ENCODE measurements at places on chromosomes 11 and 22. TPM values are rescaled to one million over a fixed set of nuclear protein-coding genes. Genes with fewer than 3 reads are reported as not detected.

The TTLL12 gene
- total RNA-seq, result 105 TPM

The TBC1D10A gene
- total RNA-seq, result 48.4 TPM

The TENM4 gene
- 8.4 TPM for total RNA-seq

The SULT4A1 gene
- total RNA-seq, result 0.43 TPM

The KCNQ1 gene
- 96.4 TPM for total RNA-seq

GRCh38 chr11:47724041-47724729, 9.0 kb upstream of the AGBL2 start:
- DNase-seq, result no peak

DNA sequence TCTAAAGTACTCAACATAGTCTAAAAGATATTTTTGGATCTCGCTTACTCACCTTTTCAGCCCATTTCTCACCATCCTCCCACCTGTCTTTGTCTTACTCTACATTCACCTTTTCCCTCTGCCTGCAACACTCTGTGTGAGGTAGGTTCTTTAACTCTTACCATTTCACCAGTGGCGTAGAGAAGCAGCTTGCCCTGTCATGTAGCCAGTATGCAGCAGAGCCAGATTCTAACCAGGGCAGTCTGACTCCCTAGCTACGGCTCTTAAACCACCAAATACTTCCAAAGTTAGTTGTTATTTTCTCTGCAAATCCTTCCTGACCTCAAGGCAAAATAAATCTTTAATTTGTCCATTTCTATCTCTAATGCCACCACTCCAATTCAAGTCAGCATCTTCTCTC, 7.5 kb downstream of the ALG8 start:
- DNase-seq, result no peak

DNA sequence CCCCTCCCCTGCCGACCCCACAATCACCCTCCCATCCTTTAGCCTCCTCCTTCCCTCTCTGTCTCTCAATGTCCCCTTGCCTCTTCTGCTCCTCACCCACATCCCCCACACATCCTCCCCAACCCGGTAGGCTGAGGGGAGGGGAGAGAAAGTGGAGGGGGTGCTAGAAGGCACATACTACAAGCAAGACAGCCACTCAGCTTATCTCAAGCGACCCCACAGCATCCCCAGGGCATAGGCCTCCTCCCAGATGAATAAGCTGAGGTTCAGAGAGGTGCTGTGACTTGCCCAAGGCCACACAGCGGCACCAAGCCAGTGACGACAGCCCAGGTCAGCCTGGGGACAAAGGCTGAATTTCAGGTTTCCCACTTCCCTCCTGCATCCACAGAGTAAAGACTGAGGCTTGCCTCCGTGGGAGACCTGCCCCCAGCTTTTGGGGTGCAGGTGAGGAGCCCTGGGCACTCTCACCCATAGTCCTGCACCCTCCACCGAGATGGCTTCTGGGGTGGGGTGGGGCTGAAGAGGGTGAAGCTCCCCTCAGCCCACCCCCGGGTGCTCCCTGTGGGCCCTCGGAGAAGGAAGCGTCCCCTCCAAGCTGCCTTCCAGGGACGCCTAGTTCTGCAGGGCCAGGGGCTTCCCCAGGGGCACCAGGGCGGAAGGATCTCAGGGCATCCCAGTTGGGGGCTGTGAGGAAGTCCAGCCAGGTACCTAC, 511 bp downstream of the RAC2 start:
- no peak for DNase-seq

GRCh38 chr11:40186437-40187263, 1272.8 kb downstream of the LRRC4C start:
- DNase-seq, result no peak

DNA sequence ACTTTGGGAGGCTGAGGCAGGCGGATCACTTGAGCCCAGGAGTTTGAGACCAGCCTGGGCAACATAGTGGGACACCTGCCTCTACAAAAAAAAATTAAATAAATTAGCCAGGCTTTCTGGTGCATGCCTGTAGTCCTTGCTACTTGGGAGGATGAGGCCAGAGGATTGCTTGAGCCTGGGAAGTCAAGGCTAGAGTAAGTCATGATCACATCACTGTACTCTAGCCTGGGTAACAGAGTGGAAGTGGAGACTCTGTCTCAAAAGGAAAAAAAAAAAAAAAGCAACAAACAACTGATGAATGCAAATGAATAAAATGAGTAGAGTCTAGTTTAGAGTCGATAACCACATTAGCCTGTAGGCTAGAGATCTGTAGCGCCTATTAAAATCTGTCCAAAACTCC, 3.9 kb upstream of the BCL2L13 start:
- DNase-seq, result no peak

DNA sequence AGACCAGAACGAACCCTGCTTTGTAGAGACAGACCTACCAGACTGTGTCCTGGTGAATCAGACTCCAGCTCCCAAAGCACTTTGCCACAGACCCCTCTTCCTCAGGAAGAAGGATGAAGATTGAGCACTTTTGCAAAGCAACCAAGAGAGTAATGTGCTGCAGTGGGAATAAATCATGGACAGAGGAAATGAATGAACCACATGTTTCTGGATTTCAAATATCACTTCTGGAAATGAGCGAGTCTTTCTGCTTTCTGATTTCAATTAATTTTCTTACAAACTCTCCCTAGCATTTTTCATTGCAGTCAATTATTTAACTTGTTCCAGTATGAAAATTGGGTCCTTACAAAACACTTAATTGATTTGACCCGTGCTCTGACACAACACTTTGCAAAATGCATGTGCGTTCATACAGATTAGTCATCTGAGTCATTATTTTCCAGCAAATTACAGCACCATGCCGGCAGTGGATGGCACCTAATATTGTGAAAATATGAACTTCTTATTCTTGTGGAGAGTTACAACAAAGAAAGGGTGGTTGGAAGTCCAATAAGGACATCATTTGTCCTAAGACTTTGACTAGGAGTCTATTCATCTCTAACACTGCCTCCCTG, 315.9 kb upstream of the CCDC90B start:
- DNase-seq, result no peak

GRCh38 chr22:29146091-29146560, 59.6 kb upstream of the EMID1 start:
- no peak for DNase-seq

DNA sequence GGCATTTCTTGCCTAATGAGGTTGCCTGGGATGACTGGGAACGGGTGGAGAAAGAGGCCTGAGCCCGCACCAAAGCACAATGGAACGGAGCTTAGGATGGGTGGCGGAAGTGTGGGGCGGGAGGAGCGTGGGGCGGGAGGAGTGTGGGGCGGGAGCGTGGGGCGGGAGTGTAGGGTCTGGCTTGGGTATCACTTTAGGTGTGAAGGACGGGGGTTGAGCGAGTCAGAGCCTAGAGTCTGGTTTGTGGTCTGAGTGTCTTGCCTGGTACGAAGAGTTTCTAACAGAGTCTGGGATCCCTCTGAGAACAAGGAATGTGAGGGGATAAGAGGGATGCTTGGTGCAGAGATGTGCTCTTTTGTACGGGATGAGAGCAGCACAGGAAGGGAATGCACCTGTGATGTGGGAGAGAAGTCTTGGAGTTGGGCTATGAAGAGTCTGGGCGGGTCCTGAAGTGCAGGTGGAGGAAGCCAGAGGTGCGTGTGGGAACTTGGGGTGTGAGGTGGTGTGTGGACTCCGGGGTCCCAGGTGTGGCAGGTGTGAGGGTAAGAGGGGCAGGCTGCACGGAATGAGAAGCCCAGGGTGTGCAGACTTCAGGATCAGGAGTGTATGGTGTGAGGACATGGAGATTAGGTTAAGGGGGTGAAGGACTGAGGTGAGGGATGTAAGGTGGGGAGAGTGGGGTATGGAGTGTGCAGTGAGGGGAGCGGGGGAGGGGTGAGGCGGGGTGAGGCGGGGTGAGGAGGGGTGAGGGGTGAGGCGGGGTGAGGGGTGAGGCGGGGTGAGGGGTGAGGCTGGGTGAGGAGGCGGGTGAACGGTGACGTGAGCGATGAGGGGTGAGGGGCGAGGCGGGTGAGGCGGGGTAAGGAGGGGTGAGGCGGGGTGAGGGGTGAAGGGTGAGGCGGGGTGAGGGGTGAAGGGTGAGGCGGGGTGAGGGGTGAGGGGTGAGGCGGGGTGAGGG, 1.0 kb downstream of the SYCE3 start:
- no peak for DNase-seq

DNA sequence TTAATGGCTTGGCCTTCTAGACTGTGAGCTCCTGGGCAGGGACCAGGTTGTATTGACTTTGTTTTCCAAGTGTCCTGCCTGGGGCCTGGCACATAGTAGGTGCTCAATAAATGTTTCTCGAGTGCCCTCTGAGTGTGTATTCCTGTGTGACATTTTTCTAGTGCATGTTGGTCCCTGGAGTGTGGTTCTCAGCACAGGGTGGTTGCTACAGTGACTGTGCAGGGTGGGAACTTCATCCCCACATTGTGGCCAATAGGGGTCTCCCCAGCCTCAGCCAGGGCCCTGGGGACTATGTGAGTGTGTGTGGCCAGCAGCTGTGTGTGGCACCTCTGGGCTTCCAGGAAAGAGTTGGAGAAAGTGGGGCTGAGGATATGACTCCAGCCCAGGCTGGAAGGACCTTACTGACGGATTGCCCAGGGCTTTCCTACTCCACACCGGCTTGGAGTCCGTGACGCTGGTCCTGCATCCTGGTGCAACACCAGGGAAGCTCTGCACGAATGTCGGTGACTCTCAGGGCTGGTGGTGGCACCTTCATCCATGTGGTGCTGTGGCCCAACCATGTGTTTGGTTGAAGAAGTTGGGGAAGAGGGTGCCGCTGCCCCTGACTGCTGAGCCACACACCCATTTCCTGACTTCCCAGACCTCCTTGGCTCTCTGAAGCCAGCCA, 9.0 kb upstream of the MARK2 start:
- no peak for DNase-seq

DNA sequence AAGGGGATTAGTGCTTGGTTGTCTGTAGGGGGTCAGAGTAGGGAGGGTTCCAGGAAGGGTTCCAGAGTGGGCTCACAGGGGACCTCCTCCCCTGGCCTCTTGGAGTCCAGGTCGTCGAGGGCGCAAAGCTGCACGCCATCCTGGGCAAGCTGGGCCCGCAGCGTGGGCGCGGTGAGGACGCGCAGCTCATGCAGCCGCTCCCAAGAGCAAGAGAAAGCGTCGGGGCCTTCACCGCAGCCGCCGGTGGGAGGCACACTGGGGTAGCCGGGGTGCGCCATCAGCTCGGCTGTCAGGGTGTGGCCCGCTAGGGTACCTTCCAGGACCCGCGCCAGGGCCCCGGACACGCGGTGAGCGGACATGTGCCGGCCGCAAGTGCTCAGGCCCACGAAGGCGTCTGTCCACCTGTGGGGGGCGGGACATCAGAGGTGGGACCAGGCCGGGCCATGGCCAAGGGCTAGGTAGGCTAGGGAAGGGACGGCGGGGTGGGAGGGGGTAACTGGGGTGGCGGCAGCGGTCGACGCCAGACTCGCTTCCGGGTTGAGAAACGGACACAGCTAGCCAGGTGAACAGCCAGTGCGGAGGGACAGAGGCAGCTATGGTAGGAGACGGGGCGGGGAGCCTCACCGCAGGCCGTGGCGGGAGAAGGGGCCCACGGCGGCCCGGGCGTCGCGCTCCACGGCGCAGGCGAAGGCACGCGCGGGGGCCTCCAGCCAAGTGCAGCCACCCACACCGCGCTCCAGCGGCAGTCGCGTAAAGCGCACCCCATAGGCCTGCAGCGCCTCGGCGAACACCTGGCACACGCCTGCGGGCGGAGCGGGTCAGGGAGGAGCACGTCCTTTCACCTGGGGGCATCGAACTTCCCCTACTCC, 1.2 kb downstream of the YDJC start:
- no peak for DNase-seq

- no peak for DNase-seq
Observed at GRCh38 chr11:106446955-106447354, 369.5 kb downstream of the AASDHPPT start.

DNA sequence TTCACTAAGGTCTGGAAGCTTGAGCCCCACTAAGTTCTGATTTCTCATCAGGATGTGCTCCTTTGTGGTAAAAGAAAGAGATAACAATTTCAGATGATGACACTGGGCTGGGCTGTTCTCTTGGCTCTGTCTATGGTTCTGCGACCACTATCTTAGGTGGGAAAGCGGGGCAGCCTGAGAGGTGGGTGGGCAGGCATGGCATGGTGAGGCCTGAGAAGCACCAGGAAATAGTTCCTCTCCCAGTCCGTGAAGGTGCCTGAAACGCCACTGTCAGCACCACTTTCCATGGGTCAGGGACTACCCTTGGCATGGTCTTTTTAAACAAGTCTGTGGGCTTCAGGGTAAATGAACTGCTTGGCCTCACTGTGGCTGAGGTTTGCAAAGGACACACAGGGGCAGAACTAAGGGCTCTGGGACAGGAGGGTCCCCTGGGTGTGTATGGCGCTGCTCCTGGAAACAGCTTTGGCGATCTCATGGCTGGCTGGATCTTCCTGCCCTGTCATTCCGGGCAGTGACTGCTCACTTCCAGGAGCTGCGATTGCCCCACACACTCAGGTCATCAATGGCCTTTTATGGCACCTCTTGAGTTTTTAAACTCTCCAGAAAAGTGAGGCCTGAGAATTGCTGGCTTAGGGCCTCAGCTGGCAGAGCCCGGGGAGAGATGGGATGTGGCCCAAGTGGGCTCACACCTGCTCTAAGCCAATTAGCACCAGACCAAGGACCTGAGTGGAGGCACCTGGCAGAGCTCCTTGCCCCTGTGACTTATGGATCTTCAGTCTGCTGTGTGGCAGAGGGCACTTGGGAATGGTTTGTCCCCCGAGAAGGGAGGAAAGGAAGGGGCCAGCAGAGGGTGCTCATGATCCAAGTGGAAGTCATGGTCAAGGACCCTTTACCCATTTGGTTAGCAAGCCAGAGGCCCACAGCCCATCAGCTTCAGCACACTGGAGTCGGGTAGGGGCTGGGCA, 55.6 kb upstream of the LYVE1 start:
- no peak for DNase-seq

DNA sequence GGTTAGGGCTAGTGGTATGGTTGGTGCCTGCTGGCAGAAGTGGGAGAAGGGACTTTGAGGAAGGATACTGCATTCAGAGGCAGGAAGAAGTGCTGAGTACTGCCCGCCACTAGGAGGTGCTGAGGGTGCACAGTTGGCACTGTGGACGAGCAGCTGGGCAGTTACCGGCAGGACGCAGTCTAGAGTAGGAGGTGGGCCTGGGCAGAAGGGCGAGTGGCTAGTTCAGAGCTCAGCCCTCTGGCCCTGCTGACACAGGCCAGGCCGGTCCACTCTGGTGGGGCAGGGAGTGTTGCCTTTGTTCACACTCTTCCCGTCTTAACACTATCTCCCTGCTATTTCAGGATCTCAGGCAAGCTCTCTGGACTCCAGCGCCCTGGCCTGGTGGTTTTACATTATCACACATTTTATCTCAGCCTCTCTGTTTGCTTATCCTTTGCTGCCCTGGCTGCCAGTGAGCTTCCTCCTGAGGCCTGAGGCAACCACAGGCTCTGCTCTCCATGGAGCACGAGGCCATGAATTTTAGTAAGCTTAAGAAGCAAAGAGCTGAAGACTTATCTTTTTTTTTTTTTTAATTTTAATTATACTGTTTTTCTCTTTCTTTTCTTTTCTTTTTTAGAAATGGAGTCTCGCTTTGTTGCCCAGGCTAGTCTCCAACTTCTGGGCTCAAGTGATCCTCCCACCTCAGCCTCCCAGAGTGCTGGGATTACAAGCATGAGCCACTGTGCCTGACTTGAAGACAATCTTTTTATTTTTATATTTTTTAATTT, 26.9 kb downstream of the SNAP29 start:
- DNase-seq, result peak; percentile 86

- no peak for DNase-seq
Observed at GRCh38 chr11:92362989-92363388, 138.4 kb downstream of the FAT3 start.

- DNase-seq, result no peak
Observed at GRCh38 chr11:123076484-123076883, 14.5 kb upstream of the HSPA8 start.

GRCh38 chr11:33575311-33575710, 125.3 kb downstream of the C11orf91 start:
- DNase-seq, result no peak

Measured in mucosa of gallbladder (tissue), 1 donor.